ENCODE measurements at places on chromosomes 4 and X.

GRCh38 chrX:115913575-115913974 lies 257.0 kb upstream of the AGTR2 start:
- DNase-seq, result no peak

DNA sequence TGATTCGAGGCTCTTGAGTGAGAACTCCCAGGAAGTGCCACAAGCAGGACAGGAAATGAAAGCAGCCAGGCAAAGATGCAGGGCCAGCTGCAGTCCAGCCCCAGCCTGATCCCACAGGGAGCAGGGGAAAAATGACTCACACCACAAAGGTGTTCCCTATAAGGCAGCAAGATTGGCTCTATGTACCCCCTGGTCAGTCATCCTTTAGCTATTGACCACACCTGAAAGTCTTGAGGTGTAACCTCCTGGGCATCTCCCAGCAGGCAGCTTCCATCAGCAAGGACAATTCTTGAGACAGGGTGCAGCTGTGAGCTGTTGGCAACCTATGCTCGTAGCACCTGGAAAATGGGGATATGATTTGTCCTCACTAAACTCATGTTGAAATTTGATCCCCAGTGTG lies 27.9 kb upstream of the EXOC1L start:
- no peak for DNase-seq

- peak; percentile 85 for DNase-seq
Observed at GRCh38 chr4:55321707-55322264, 24.3 kb upstream of the SRD5A3 start.

- DNase-seq, result no peak
Observed at GRCh38 chr4:29459926-29460325, 1260.2 kb upstream of the PCDH7 start.

- DNase-seq, result no peak
Observed at GRCh38 chrX:110089656-110090403, 86.9 kb downstream of the TMEM164 start.

GRCh38 chr4:165152527-165152926 lies 39.9 kb upstream of the TMEM192 start:
- DNase-seq, result no peak

- no peak for DNase-seq
Observed at GRCh38 chr4:123325241-123325681, 71.3 kb upstream of the SPRY1 start.

DNA sequence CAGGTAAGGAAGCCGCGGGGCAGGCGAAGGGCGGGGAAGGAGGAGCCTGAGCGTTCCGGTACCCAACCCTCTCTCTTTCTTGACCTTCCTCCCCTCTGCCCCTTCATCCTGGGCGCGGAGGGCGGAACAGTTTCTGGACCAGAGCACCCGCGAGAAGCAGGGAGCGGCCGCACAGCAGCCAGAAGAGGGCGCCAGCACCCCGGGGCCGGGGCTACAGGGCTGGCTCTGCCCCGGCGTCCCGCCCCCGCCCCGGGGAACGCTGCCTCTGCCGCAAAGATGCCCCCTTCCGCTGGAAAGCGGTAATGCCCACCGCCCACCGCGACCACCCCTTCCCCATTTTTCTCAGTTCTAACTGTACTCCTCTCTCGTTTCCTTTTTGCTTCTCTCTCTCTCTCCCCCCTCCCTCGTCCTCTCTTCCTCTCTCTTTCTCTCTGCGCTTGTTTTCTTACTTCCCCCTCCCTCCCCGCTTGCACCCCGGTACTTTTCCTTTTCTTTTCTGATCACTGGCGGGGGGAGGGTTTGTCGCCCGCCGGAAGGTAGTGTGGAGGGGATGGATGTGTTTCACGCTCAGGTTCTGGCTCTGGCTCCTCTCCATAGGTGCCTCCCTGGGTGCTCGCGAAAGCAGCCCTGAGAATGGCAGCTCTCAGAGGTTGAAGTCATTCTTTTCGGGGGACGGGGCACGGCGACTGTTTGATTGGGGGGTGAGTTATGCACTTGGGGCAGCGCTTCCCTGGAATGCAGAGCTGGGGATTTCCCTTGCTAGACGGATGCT lies 13.1 kb upstream of the PRDM8 start:
- peak; percentile 92 for DNase-seq

DNA sequence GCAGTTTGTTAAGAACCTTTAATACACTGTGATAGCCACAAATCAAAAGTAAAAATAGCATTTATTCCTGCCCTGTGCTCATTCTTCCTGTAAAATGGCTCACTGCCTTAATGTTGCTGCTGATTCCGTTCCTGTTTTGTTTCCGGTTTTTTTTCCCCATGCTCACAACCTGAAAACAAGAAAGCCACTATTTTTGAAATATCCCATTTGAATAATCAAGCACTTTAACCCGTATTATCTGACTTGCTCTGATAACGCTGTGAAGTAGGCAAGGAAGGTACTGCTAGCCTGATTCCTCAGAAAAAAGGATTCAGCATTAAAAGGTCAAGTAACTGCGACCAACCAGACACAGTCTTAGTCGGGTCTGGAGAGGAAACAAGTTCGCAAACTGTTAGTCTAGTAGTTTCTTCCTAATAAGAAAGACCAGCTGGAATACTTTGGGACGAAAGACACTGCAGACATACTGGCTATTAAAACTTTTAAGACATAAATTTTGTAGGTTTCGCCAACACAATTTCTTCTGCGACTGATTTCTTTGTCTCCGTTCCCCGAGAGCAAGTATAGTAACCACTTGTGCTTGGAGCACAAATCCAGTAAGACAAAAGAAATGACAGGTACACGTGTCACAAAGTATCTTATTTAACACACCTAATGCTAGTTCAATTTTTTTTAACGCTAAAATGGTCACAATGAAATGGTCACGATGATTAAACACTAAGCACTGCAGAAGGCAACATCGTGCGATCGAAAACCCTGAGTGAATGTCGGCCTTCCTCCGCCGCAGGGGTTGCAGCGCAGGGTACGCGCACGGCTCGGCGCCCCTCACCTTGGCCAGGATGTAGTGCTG lies 802 bp downstream of the COX18 start:
- DNase-seq, result peak; percentile 72

DNA sequence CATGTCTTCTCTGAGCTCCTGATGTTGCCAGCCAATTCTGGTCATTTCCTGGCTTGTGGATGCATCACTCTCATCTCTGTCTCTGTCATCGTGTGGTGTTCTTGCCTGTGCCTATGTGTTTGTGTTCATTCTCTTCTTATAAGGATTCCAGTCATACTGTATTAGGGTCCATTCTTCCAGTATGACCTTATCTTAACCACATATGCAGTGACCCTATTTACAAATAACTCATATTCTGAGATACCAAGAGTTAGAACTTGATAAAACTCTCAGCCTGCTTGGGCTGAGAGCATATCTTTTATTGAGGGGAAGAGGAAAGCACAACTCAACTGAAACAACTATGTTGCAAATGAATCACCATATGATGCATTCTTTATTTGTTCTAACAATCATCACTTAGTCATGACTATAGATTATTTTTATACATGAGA lies 189.0 kb upstream of the ANXA10 start:
- DNase-seq, result peak; percentile 79

DNA sequence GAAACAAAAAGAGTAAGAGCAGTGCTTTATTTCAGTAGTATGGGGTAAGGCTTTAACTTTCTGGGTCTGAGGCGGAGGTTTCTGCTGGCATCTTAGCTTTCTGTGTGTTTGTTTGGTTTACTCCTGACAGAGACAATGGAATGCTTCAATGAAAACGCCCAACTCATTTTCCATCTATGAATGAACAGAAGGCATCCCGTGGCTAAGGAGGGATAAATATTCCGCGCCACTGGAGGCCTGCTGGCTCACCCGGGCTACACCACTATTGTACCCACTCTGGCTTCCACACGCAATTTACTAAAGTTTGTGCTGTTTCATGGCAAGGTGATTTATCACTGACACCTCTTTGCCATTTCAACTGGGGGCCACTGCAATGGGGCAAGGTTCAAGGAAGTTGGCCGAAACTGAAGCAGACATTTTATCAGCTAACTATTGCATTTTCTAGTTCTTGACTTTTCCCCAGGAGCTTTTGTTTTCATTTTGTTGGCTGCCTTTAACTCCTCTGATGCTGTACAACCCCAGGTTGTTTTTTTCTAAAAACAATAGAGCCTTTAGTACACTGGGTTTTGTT lies 32.8 kb upstream of the PPARGC1A start:
- no peak for DNase-seq

DNA sequence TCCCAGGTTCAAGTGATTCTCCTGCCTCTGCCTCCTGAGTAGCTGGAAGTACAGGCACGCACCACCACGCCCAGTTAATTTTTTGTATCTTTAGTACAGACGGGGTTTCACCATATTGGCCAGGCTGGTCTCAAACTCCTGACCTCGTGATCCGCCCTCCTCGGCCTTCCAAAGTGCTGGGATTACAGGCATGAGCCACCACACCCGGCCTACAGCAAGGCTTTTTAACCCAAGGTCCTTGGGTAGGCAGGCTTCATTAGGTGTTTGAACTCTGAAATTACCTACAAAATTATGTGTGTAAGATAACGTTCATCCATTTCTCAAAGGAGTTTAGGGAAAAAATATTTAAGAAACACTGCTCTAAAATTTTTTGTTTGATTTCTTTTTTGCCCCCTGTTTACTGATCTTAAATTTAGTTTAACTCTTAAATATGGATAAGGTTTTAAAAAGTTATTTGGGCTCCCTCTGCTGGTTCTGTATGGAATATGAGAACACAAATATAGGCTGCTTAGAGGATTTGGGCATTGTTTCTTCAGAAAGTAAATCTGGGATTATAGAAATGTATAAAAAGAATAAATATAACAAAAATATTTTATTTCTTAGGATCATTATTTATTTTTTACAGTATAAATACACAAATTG lies 92.8 kb downstream of the CBR4 start:
- peak; percentile 60 for DNase-seq

DNA sequence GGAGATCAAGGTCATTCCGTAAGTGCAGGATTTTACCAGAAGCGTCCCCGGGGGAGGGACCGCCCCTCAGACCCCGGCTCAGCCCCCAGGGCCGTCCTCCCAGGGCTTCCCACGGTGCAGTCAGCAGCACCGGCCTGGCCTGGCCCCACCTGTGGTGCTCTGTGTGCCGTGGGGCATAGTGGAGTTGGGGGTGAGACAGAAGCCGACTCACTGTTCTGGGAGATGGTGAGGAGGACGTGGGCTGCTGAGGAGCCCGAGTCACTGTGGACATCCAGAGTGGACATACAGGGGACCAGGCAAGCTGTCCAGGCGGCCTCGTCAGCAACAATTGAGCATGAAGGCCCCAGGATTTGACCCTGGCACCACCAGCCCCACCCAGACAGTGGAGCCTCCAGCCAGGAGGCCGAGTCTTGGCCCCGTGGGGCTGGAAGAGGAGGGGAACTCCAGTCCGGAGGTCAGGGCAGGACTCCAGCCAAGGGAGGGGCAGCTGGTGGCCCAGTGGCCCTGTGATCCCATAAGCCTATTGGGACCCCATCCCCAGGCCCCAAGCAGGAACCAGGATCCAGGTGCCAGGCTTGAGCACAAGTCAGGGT lies 19.1 kb downstream of the ATP5ME start:
- DNase-seq, result no peak

- DNase-seq, result no peak
Observed at GRCh38 chrX:7050271-7050670, 97.2 kb upstream of the STS start.

DNA sequence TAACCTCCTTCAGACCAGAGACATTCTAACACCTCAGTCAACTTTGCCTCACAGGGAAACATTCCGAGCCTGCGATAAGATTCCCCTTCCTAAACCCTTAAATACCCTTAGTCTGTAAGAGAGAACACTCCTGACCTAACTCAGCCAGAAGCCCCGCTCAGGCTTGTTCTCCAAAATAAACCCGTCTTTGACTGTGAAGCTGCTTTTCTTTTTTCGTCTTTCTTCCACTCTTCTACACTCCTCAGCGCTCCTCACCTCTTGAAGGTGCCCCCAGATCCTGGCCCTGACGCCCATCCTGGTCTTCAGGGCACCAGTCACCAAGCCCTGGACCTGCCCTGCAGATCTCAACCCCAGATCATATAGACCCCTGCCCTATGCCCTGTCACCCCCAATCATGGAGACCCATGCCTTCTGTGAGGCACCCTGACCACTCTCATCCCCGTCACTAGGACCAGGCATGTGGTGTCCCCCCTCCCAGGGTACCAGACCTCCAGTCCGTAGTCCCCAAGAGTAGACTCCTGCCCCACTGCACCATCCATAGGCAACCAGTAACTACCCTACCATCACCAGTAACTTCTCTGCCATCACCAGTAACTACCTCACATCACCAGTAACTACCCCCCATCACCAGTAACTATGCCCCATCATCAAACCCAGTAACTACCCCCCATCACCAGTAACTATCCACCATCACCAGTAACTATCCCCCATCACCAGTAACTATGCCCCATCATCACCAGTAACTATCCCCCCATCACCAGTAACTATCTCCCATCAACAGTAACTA lies 3.5 kb downstream of the ASMTL start:
- DNase-seq, result no peak

DNA sequence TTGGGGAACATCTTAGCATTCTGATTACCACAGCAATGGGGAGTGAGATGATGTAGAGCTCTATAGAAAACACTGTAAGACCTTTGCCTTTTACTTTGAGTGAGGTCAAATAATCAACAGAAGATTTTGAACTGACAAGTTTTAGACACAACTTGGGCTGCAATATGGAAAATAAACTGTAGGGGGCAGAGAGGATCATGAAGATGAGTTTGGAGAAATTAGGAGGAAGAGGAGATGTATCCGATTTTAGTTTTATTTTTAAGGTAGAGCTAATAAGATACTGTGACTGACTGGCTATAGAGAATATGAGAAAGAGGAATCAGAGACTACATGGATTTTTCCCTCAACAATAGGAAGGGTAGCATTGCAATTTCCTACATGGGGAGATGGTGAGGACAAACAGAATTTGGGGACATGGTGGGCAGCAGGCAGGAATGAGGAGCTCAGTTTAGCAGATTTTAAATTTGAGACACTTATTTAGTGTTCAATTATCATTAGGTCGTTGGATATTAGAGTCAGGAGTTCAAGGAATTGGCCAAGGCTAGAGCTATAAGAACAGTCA lies 563.1 kb downstream of the INPP4B start:
- no peak for DNase-seq

Data from RKO (cell line).